ENCODE measurements at places on chromosomes 3 and 15.

DNA sequence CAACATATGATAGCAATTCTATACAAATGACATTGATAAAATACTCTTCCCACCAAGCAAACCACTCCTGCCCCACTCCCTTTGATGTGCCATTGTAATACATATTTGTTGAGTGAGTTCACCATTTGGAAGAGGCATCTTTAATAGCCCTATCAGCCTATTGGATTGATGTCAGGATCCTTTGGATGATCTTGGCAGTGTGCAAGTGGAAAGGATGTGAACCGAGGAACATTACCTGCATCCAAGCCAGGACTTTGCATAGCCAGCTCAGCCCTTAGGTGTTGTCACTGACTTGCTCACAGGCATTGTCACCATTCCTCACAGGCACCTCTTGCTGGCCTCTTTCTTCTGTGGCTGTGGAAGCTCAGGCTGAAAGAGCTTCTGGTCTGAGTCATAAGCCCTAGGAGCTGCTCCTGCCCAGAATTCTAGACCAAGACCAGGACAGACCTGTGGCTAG lies 16.5 kb upstream of the TIMP4 start:
- no peak for DNase-seq

- DNase-seq: no peak
Measured at GRCh38 chr3:146559388-146559787, 15.0 kb upstream of the PLSCR1 start.

DNA sequence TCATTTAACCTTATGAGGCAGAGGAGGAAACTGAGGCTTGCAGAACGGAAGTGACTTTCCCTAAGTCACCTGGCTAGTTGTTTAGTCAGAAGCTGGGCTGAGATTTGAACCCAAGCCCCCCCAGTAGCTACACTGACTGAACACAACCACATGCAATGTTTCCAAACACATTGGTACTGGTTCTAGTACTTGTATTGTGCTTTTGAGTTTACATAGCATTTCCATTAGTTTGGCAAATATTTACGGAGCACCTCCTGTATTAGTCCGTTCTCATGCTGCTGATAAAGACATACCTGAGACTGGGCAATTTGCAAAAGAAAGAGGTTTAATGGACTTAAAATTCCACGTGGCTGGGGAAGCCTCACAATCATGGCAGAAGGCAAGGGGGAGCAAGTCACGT lies 56.3 kb upstream of the ITGA11 start:
- no peak for DNase-seq

GRCh38 chr15:92232317-92232716 lies 161.4 kb upstream of the ST8SIA2 start:
- no peak for DNase-seq

DNA sequence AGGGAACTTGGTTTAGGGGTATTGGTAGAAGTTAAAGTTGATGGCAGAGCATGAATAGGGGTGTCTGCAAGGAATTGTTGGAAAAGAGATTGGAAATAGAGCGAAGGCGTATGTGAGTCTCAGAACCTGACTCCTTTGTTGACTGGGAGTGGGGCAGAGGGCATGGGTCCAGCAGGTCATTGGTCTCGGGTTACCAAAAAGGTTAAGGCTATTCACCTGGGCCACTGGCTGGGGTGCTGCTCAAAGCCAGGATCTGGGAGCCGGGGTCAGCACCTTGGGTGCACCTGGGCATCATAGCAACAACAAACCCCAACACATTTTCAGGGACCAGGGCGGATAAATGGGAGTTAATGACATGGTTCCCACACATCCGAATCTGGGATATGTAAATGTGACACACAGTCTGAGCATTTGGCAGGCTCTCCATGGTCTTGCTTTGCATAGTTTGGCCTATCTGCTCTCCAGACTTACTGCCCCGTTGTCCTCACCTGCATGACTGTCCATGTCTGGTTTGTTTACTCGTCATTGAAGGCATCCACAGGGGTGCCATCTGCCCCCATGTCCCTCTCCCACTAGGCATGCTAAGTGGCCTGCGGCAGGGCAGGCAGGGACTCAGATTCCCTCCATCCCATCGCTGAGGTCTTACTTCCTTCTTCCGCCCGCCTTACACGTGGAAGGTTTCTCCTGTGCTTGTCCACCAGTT lies 10.1 kb downstream of the KLF13 start:
- DNase-seq: no peak

GRCh38 chr15:49709646-49710214 lies 88.9 kb downstream of the DTWD1 start:
- no peak for DNase-seq

All from SK-N-SH (cell line).